GF-D8 (cell line): ENCODE measurements at places on chromosomes 7 and 10.

DNA sequence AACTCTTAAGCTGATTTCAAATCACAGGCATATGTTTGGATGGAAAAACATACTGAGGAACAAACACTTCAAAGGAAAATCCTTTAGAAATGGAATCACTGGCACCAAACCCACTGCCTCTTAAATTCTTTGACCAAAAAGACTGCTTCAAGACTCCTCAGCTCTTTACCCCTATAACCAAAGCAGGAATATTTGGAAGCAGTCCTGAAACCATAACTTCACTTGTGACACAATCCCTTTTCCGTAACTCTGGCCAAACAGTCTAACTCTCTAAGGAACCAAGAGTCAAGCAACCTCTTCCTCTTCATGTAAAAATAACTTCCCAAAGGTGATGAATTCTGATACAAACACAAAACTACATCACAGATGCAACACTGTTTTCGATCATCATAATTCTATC is 104.3 kb downstream of the MTERF1 start:
- no peak for DNase-seq

DNA sequence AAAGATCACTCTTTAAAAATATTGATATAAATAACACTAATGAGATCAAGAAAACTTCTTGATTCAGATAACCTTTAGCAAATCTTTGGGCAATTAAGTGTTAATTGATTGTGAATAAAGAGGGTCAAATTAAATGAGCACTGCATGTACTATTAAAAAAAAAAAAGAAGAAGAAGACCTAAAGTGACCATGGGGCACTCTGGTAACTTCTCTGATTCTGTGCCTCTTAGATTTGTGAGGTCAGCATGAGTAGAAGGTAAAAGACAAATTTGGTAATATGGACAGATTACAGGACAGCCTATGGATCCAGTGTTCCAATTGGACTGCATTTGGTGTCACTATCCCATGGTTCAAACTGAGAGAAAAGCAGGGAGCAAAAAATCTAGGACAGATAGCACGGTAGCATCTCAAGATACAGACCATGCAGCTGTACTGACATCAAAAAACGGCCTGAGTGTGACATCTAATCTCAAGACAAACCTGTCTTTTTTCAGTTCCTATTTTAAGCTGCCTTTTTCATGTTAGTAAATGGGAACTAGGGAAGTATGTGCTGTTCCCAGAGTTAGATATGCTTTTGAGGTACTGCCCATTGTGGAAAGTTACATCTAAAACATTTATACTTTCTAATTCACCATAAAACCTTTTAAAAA is 128.0 kb downstream of the KCND2 start:
- no peak for DNase-seq

- DNase-seq: no peak
Measured at GRCh38 chr10:116269619-116270018, 3.4 kb downstream of the GFRA1 start.

DNA sequence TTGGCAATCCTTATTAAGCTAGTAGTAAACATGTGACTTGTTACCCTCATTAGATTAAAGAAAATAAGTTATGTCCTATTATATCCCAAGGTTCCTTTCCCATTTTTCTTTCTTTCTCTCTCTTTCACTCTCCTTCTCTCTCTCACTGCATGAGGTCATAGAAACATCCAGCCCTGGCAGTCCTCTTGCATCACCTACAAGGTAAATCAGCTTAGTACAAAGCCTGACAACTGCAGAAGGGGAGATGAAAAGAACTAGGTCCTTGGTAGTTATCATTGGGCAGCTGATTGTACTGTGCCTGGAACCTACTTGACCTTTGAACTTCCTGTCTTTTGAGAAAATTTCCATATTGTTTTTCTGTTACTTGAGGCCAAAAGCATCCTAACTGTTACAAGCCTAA is 307.9 kb upstream of the SP8 start:
- no peak for DNase-seq

DNA sequence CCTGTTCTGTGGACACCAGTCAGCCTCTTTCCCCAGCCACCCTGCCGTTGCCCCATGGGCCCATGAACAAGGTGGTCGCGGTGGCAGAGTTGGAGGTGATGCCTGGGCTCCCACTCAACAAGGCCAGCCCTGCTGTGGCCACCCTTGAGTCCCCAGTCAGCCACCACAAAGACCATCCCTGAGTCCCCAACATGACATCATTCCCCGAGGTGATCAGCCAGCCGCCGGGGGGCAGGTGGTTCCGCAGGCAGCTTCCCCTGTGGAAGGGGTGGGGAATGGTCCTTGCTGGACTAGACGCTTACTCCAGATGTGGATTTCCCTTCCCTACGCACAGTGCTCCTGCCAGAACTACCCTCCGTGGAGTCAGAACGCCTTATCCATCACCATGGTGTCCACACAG is 271.7 kb downstream of the PTPRN2 start:
- no peak for DNase-seq
